ENCODE measurements at places on chromosomes 4 and X.

- no peak for DNase-seq
These were observed 8.9 kb upstream of the IRAK1 start for GRCh38 chrX:154028502-154029184.

- no peak for DNase-seq
These were observed 3.3 kb upstream of the PDGFRA start for GRCh38 chr4:54225598-54226403.

- DNase-seq: no peak
These were observed 67.2 kb upstream of the TENM3 start for GRCh38 chr4:182175788-182176519.

DNA sequence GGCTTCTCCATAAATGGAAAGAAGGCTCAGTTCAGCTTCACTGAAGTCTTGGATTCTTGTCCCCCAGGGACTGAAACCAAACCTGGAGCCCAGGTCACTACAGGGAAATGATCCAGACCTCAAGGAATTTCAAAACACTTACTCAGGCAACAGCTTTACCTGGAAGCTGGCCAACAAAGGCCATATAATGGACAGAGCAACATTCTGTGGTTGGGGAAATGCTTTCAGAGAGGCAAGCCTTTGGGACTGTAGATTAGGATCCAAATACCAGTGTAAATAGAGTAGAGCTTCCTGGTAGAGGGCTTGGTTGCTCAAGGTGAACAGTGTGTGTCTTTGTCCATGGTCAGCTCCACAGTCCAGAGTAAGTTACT, 57.0 kb upstream of the PROM1 start:
- no peak for DNase-seq

GRCh38 chrX:25523574-25524540, 508.1 kb upstream of the ARX start:
- no peak for DNase-seq

GRCh38 chr4:142933207-142933606, 87.1 kb upstream of the INPP4B start:
- DNase-seq: no peak

DNA sequence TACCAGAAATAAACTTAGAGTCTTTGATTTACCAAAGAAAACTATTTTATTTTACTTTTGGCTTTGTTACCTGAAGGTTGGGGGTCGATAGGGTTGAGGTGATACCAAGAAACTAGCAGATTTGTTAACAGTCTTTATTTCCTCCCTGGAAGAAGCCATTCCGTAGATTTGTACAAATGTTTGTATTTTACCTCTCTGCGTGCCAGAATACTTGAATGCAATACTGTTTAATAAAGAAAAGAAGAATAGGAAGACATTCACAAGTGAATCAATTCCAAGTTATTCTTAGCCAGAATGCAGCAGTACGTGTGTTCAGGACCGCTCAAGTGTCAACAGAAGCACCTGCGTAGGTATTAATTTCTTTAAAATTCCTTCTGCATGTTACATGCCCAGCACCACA, 260.3 kb upstream of the TENM3 start:
- no peak for DNase-seq

DNA sequence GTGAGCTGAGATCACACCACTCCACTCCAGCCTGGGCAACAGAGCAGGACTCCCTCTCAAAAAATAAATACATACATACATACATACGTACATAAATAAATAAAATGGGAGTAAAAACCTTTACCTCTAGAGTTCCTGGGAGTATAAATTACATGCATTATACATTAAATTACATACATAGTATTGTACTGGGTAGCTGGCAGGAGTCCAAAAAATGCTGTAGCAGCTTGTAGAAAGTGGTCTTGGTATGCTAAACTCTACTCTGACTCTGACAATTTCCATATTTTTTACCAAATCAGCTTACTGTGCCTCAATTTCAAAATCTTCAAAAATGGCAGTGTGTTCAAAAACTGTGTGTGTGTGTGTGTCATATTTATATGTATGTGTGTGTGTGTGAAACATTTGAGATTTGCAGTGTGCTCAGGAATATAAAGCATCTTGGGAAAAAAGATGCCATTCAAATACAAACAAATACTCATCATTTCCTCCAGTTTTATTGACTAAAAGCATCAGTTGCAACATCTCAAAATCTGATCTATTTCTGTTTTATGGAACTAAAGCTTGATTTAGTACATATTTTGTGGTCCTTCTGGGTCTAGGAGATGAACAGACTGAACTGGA, 171.7 kb downstream of the SHROOM3 start:
- no peak for DNase-seq

DNA sequence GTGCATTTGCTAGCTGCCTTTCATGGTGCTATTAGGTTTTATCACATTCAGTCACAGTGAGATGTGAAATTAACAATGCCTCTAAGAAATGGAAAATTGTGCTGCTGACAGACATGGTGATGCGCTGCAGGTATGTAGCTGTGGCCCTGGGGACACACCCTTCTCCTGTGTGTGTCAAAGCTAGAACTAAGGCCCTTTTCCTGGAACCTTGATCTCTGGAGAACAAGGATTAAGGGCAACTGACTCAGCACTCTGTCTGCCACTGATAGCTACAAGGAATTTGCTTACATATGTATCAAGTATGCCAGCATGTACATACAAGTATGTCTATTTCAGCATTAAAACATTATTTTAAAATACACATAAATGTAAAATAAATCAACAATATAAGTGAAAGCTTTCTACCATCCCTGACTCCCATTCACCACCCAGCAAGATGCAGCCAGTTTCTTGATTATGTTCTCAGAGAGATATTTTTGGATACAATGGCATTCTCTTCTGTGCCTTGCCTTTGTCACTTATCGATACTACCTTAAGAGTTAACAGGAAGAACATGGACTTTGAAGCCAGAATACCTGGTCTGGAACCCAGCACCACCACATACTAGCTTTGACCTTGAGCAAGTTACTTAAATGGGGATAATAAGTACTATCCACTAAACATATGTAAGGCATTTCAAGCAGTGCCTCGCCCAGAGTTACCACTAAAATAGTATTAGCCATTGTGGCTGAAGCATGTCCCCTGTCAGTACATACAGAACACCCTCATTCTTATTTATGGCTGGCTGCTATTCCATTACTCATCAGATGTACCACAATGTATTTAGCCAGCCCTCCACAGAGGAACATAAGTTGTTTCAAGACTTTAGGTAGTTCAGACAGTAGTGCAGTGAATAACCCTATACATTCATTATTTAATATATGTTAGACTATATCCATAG, 68.5 kb downstream of the NPNT start:
- no peak for DNase-seq

DNA sequence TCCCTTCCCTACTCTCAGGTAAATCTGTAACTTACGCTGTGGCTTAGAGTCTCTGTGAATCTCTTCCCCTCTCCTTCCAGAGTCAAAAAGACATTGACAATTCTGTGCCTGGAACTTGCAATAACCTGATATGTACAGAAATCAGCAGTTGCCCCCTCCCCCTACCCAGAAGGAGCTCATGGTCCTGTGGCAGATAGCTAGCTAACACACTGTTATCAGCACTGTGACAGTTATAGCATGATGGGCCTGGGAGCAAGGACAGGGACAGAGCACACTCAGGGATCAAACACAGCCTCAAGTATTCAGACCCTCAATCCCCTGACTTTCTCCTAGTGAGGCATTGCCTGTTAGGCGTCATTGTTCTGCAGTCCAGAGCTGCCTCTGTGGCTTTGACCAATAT, 18.7 kb upstream of the MAGEA10 start:
- DNase-seq: no peak

GRCh38 chr4:134700251-134700650, 498.7 kb upstream of the PABPC4L start:
- no peak for DNase-seq

DNA sequence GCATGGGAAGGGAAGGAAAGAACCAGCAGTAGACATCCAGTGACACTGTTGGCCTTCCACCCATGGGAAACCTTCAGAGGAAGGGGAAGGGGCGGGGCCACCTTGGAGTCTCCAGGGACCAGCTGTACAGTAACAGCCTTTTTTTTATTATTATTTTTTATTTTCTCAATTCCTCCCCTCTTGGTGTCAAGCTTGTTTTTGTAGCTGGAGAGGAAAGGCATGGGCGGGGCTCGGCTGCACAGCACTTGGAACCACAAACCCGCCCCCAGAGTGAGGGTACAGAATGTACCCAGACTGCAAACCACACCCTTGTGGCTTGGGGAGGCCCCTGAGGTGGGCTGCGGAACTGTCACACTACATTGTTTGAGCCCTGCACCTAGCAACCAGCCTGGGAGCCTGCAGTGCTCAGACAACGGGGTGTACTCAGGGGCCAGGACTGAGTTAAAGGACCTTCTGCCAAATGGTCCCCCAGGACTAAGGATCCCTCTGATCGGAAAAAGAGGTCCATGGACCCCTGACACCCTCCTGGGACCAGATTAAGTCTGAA, 45.7 kb downstream of the PRPS1 start:
- DNase-seq: peak; percentile 92

GRCh38 chrX:39309721-39310152, 508.5 kb downstream of the MID1IP1 start:
- DNase-seq: no peak

DNA sequence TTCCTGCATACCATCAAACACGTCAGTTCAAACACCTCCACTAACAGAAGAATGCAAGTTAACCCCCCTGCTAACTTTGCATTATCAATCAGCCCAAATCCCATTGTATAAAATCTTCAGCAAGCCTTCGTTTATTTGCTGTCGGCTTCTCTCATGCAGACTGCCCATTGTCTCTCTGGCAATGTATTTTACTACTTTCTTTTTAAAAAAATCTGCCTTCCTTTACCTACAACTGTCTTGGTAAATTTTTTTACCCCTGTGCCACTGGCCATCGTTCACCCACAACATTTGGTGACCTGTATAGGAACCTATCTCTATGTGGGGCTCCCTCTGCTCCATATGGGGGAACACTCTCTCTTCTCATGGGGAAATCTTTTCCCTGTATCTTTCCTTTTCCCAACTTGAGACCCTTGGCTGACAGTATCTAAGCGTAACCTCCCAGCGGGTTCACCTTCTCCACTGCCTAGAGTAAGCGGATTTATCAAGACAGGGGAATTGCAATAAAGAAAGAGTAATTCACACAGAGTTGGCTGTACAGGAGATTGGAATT, 244.6 kb downstream of the CPXCR1 start:
- no peak for DNase-seq

GRCh38 chr4:33302321-33302720, 2582.2 kb downstream of the PCDH7 start:
- DNase-seq: no peak

- DNase-seq: no peak
These were observed 123.5 kb upstream of the WDR1 start for GRCh38 chr4:10239982-10240654.

- DNase-seq: no peak
These were observed 107.0 kb upstream of the CTSO start for GRCh38 chr4:156060661-156061060.

- DNase-seq: no peak
These were observed 204.8 kb downstream of the VEGFC start for GRCh38 chr4:176587920-176588319.

DNA sequence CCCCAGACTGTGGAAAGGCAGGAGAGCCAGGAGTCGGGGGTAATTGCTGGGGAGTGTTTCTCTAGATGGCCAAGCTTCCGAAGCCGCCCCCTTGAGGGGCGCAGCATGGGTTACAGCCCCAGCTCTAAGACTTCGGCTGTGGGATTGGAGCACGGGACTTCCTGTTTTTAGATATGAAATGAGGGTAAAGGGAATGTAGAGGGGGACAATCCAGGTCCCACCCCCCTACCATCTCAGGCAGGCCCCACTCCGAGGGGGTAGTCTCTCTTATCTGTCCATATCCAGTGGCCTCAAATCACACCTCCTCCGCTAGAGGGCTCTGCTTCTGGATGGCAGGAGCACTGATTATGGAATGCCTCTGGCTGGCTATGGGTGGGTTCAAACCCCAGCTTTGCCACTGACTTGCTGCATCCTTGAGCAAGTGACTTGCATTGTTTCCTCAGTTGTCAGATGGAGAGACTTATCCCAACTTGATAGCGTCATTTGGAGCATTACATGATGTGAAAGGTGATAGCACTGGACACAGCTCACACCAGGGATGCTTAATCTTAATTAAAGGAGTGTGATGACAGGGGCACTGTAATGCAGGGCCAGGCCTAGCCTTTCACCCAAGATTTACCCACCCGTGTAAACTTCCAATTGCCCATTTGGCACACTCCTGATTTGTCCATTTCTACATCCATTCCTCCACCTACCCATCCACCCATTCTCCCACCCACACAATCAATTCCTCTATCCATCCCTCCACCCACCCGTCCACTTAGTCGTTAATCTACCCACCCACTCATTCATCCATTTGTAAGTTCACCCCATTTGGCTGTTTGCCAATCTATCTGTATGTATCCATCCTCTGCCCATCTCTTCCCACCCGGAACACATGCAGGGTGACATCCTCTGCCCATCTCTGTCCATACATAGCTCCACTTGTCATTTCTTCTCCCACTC, 848 bp upstream of the KCND1 start:
- DNase-seq: no peak

DNA sequence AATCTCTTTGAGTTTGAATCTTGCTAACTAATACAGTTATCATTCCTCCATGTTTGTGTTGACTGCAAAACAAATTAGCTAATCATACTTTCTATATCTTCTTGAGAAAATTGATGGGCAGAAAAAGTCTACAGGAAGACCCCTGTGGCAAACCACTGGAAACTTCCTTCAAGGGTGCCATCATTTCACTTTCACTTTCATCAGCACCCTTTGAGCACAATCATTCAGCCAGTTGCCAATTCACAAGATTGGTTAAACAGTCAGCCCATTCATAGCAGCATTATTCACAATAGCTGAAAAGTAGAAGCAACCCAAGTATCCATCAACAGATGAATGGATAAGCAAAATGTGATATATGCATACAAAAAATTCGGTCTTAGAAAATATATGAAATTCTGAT, 101.5 kb downstream of the CCDC160 start:
- DNase-seq: no peak

- no peak for DNase-seq
These were observed 191.8 kb downstream of the GPC3 start for GRCh38 chrX:133793626-133794025.

DNA sequence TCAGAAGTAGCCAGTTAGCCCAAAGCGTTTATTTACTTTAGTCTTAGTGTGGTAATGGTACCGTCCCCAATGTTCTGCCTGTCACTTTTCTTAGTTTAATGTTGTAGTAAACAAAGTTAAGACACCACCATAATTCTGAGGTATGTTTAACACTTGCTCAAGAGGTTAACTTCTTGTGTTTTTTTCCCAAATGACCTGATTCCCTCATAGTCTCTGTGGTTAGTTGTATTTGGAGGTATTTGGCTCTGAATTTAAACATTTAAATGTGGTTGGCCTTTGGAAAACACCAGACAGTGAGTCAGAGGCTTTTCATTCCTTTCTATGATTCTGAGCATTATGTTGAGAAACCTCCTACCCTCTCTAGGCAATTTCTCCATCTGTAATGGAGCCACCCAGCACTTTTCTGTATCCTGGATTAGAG, 47.9 kb downstream of the CXCL1 start:
- no peak for DNase-seq

Measured in activated gamma-delta T cell treated with Interleukin-2 at 50 U/mL for 16 hours (primary cell).